AG09319 (cell line): ENCODE measurements at places on chromosomes 7 and 10.
A peak's percentile ranks its signal among the peaks of the same experiment; 100 is the strongest.

DNA sequence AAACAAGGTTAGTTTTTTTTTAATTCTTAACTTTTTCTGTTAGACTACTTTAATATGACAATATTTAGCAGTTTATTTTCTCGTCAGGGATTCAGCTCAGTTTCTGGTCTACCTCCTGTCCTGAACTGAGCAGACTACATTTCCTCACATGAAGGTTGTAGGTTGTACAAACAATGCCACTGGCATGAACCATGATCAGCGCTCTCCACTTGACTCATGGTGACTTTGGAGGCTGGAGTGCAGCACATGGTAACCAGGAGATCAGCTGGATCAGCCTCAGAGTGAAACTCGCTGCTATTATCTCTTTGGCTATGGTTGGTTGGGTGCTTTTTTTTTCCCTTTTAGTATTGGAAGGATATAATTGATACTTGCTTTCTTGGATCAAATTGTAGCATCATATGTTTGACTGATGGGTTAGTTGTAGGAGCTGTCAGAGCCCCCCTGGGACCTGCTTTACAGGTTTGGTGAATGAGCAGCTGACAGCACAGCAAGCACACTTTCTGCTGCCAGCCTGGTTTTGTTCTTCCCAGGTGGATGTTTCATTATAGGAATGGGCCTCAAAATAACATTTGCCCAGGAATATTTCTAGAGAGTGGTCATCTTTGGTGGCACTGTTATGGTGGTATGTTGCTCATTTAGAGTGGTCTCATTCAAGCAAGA lies 556.4 kb downstream of the AUTS2 start:
- no peak for DNase-seq

DNA sequence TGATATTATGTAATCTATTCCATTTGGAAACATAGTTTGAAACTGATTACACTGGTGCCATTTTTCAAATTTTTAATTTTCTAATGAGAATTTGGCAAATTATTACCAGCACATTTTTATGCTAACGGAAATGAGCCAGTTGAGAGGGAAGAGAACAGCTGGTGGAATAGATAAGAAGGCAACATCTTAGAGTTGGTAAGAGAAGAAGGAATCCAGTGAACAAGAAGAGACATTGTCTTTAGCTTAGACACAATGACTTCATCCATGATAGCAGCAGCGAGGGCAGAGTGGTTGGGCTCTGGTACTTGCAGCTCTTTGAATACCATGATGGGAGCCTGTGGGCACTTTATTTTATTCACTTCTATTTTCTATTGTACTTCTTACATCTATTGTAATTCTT lies 89.6 kb downstream of the CHRM2 start:
- DNase-seq, result no peak

DNA sequence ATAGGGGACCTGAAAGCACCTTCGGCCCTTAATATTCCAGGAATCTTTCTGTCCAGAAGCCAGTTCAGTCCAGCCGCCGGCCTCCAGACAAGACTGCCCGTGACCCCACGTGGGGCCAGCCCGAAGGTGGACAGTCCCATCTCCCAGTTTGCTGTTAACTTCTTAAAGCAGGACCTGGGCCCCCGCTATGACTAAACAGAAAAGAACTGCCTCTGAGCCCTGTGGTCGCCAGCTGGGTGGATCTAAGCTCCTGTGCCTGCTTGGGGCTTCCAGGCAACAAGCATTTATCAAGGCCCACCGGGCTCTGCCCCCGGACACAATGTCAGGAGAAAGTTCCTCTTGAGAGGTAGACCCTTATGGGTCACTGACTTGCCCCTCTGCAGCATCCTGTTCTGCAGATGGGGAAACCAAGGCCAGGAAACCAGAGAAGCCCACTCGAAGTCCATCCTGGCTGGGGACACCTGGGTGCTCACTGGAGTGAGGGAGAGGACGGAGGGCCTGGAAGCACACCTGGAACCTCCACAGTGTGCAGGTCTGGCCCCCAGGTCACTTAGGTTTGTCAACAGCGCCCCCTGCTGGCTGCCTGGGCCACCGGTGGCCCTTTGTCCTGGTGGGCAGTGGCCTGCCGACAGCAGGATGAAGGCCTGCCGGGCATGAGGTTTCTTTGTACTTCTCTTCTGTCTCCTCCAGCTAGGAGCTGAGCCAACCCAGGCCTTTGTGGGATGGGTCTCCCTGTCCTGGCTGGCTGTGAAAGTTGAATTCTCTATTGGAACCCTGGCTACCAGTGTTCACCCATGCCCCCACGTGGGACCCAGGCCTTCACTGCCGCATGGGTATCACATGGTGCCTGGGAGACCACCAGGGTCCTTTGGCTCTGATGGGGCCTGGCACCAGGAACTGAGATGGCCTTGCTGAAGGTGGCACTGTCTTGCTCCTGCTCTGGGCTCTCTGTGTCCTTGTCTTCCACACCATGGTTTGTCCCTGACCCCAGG lies 128.0 kb downstream of the ZMIZ1 start:
- no peak for DNase-seq

GRCh38 chr7:157136372-157136771 lies 2.4 kb upstream of the UBE3C start:
- peak; percentile 14 for DNase-seq

DNA sequence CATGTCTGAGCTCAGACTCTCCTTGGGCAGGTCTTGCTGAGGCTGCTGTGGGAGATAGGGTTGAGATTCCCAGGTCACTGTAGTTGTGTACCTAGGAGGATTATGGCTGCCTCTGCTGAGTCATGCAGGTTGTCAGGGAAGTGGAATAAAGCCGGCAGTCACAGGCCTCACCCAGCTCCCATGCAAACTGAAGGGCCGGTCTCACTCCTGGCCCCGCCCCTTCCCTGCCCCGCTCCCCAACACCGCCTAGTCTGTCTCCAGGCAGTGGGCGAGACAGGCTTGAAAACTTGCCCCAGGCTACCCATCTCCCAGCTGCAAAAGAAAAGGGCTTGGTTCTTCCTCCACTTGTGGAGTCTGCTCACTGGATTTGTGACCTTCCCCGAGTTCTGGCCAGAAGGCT lies 41.6 kb upstream of the SDHAF3 start:
- no peak for DNase-seq

GRCh38 chr10:129940617-129941198 lies 23.4 kb downstream of the EBF3 start:
- no peak for DNase-seq
